Stimulated activated CD4-positive, alpha-beta T cell treated with anti-CD3 and anti-CD28 coated beads, Interleukin-12 subunit alpha, Interleukin-12 subunit beta, amount 100 ng/mL, for 24 hours (primary cell): ENCODE measurements at places on chromosomes 7 and 10.

DNA sequence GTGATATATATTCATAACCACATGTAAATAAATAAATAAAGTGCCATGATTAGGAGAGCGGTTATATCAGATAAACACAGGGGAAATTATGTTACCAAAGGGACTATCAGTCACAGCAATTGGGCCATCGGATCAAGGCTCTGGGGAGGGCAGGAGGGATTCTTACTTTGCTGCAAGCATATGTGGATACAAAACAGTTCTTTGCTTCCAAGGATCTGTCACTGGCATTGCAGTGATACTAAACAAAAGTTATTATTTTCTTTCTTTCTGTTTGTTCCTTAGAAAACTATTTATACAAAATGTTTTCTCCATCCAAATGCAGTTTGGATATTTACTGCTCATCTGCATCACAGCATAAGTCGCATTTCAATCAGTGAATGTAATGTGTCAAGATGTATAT, 188.4 kb upstream of the MGMT start:
- DNase-seq, result no peak

GRCh38 chr7:3149231-3149995, 105.7 kb upstream of the CARD11 start:
- DNase-seq, result no peak

DNA sequence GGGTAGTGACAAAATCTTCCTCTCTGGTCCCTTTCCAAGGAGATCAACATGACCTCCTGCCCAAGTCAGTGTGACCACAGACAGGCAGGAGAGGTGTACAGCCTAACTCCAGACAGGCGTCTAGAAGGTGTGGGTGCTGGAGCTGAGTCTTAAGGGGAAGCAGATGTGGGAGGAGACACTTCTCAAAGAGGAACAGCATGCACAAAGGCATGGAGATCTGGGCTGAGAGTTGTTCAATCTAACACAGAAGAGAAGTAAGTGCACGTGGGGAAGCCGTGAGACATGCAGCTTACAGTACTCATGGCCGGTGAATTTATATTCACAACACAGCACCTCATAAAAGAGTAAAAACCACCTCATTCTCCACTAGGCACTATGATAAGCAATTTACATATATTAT, 23.8 kb upstream of the GSDME start:
- DNase-seq, result no peak

- DNase-seq, result no peak
Observed at GRCh38 chr7:130901209-130901783, 167.3 kb upstream of the KLF14 start.

DNA sequence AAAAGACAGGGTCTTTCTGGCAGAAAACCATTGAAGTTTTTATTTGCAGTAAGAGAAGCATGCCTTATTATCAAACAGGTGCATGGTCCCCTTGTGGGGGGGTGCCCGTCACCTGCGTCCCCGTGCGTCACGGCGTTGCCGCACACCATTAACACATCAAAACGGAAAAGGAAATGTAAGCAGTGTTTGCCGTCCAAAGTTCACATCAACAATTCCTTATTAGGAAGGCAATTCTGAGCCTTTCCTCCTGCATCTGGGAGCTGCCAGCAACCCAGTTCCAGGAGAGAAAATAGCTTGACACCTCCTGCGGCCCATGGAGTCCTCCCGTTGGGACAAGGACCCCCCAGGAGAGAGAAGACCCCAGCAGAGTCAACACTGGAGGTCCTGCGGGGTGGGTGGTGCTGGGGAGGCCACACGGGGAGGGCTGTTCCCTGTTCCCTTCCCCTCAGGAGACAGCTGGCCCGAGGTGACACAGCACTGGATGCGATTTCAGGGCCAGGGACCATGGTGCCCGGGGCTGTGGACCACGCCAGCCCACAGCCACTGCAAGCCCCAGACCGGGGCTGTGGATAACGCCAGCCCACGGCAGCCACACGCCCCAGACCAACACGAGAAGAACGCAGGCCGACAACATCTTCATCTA, 39.5 kb downstream of the DIP2C start:
- no peak for DNase-seq

- DNase-seq, result no peak
Observed at GRCh38 chr7:148286150-148286549, 304.4 kb upstream of the C7orf33 start.
